IPS DF 6.9 (cell line): ENCODE measurements at places on chromosomes 16 and 17.

DNA sequence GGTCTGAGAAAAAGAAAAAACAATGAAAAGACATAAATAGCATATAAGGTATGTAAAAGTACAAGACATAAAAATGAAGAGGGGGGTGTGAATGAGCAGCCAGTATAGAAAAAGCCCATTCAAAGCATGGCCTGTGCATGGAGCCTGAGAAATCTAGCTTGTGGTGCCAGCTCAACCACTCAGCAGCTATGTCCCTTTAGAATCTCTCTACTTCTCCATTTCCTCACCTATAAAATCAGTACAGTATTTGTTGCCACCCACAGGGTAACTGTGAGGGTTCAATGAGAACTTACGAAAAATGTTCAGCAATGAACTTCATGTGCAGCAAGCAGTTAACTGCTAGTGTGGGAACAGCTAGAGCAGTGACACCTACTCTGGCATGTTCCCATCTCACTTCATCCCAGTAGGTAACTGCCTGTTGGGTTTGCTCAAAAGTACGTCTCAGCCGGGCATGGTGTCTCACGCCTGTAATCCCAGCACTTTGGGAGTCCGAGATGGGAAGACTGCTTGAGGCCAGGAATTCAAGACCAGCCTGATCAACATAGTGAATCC, 15.3 kb downstream of the CYTH1 start:
- DNase-seq, result no peak

DNA sequence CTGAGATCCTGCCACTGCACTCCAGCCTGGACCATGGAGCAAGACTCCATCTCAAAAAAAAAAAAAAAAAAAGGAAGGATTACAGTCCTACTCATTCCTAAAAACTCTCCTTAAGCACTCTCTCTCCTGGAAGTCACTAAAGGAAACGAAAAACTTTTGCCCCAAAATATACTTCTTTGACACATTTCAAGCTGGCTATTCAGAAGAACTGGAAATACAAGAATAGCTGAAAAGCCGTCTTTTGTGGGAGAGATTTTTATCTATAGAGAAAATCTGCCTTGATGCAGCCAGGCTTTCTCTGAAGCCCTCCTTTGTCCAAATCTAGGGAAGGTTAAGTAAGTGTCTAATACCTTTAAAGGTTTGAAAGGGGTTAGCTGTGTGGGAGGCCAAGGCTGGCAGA, 16.9 kb upstream of the MARVELD3 start:
- DNase-seq, result no peak

GRCh38 chr16:66961065-66961744, at the start of gene CES3:
Gene CES3, plus strand, starts transcription at chr16:66961266. Its CDS starts 42 bp downstream, at chr16:66961308.
- peak; percentile 79 for DNase-seq

DNA sequence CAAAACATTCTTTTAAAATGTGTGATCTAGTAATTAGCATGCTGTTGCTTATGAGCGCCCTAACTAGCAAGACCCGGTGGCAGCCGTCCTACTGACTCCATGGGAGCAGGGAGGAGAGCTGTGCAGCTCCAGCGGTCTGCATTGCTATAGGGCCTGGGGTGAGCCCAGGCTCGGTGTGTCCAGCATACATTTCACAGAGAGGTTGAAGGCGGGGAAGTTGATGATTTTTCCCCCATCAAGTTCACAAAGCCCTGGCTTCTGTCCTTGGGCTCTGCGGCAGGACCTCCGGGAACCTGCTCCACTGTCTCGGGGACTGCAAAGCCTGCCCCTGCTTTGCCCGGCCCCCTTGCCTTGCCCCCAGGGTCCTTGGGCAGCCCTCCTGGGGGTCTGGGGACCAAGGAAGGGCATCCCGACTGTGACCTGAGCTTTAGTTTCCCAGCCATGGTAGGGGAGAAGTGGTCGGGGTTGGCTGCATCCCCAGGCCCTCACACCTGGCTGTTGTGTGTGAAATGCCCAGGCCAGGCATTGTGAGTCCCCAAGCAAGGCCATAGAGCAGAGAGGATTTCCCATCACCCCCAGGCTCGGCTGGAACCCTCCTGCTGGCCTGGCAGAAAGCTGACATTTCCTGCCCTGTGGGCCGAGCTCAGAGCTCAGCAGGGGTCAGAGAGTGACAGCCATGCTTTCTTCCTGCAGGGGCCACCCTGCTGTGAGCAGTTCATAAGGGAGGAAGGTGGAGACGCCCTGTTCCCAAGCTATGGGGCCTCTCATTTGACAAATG, 24.8 kb downstream of the KCNJ12 start:
- DNase-seq, result no peak

GRCh38 chr17:43578699-43579565, 32.8 kb upstream of the ETV4 start:
- no peak for DNase-seq

GRCh38 chr16:25066747-25067631, 44.6 kb upstream of the LCMT1 start:
- DNase-seq, result no peak
